D721Med (cell line): ENCODE measurements at places on chromosomes 4 and X.

DNA sequence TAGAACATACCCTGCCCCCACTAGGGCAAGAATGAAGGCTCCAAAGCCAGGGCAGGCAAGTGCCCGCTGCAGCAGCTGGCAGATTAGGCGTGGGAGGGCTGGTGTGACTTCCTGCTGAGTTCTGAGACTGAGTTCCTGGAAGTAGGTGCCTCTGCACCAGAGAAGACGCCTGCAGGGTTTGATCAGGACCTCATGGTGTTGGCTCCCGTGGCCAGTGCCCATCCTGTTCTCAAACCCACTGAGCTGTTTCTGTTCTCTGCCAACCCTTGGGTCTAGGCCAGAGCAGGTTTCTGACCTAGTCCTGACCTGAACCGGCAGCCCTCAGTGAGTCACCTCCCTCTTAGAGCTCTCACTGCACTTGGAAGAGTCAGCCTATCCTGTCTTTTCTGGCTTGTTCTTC is 220.7 kb downstream of the HS6ST2 start:
- DNase-seq: no peak

DNA sequence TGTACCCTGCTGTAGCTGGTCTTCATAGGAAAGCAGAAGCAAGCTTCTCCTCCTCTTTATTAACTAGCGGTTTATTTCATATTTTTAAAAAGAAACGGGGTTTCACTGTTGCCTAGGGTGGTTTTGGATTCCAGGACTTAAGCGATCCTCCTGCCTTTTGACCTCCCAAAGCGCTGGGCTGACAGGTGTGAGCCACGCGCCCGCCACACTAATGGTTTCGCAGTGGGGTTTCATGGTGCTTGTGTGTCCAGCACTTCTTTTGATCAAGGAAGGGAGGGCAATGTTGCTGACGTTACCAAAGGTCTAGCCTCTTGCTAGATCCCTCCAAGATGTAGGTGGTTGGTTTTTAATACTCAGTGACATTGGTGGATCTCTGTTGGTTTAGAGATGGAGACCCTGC is 1.4 kb downstream of the MAEA start:
- no peak for DNase-seq

DNA sequence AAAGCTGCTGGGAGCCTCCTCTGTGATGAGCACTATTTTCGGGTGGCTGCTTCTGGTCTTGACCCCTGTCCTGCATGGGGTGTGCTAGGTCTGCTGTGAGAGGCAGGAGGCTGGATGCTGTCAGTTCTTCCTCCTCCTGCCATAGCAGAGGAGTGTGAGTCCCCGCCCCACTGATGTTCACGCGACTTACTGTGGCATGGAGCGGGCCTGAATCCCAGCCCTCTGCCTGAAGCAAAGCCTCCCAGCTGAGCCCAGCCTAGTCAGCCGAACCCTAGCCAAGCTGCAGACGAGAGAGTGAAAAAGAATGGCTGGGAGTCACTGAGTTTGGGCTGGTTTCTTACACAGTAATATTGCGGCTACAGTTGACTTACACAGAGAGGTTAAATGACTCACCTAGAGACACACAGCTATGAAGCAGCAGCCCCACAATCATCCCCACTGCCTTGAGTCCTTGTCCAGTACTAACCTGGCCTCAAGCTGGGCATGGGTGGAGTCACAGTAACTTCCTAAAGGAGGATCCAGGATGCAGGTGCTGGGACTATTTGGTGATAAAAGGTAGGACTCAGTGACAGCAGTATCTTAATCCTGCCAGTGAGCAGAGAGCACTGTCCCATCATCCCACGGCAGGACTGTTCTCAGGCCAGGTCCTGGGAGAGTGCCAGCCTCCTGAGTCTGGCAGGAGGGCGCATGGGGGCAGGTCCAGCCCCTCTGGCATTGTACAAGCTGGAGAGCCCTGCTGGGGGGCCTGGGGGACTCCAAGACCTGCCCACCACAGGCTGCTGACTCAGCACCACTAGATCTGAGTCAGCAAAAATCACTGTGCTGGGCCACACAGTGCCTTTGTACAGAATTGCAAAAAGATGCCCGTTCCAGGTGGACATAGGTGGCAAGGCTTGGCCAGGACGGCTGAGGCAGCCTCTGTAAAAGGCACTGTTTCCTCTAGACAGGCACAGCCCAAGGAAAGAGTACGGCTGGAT is 60.4 kb upstream of the CRMP1 start:
- DNase-seq: no peak

- no peak for DNase-seq
Measured at GRCh38 chr4:74534936-74535335, 90.0 kb downstream of the AREG start.
